ENCODE measurements at places on chromosomes 6 and 20.
A peak's percentile ranks its signal among the peaks of the same experiment; 100 is the strongest.

- ATAC-seq = no peak
Observed at GRCh38 chr6:169890049-169890448, 138.6 kb downstream of the ERMARD start.

GRCh38 chr6:35573495-35574110 lies 60.9 kb upstream of the TULP1 start:
- ATAC-seq = no peak

DNA sequence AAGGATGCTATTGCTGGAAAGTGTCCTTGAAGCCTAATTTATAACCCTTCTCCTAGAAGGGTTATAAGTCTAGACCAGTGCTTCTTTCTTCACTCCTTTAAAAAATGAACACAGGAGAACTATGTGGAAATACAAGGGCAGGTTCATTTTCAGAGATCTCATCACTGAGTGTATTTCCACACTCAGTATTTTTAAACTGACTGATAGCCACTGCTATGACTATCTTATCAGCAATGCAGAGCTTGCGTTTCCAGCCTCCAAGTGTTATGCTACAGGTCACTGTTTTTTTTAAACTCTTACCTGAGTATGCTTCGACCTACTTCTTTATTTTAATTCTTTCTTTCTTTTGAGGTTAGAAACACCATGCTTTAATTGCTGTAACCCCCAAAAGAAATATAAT lies 319.1 kb downstream of the ARHGAP18 start:
- ATAC-seq = no peak

- no peak for ATAC-seq
Observed at GRCh38 chr6:36469148-36469661, 26.4 kb downstream of the KCTD20 start.

DNA sequence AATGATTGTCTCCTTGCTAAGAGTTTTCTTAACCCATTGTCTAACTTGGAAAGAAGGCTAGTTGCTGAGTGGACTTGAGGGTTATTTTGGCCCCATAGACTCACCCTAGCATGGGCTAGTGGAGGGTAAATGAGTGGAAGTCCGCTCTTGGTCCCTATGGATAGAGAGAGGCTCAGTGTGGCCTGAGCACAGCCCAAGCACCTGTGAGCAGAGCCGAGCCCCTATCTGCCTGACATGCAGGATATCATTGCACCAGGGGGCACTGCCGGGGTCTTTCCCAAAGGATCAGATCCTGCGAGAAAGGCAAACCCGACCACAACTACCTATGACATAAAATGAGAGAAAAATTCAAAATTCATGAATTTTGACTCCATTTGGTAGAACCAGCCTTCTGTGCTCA lies 70.6 kb upstream of the GGTLC1 start:
- ATAC-seq = no peak

DNA sequence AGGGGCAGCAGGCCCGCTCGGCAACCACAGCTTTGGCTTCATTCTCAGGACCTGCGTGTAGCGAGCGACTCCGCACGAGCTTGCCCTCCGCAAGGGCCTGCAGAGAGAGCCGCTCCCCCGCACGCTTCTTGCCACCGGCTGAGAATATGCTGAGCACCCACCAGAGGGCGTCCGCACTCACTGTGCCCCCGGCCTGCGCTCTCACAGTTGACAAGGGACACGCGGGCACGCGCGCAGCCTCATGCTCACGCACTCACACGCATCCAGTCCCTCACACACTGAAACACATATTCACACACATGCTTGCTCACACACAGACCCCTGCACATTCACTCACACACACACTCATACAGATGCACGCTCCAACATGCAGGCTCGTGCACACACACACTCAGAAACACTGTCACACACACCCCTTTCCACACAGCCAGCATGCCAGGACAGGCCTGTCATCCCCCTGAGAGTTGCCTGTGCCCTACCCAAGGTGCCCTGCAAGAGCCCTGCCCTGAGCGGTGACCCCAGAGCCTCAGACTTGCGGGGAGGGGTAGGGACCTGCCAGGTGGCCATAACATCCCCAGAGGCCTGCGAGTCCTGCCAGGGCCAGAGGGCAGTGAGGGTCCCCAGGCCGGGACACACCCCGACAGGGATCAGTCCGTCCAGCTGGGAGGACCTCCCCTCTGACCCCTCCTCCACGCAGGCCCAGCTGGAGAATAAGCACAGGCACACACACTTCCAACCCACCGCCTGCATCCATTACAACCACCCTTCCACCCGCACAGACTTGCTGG lies 174.1 kb downstream of the BMP7 start:
- peak; percentile 78 for ATAC-seq

GRCh38 chr20:60715172-60715571 lies 536.9 kb upstream of the CDH4 start:
- no peak for ATAC-seq

Measured in SK-N-SH treated with all-trans-retinoic acid at 6 μM for 48 hours (cell line).